ENCODE measurements at places on chromosomes 7 and 10. TPM values are rescaled to one million over a fixed set of nuclear protein-coding genes. Genes with fewer than 3 reads are reported as not detected.

- no peak overlapping the region for H3K4me3 ChIP-seq
- H3K27ac ChIP-seq, result no peak overlapping the region
- H3K36me3 ChIP-seq, result no peaks in the 10 kb centered on the region
- no peaks in the 10 kb centered on the region for H3K27me3 ChIP-seq
- no peak for DNase-seq
These were observed 16.0 kb downstream of the PAPSS2 start for GRCh38 chr10:87675396-87676376.

DNA sequence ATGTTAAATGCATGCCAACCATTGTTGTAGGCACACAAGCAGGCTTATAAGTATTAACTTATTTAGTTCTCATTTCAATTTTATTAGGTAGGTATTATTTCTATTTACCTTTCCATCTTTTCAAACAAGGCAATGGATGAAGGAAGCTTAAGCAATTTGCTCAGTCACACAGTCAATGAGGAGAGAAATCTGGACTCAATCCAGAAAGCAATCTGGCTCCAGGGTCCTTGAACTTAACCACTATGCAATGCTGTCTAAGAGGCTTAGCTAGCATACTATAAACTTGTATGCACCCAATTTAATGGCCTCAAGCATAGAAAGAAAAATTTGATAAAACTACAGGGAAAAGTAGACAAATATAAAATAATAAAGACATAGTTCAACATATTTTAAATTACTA lies 88.6 kb downstream of the VWDE start:
- no peak overlapping the region for H3K27ac ChIP-seq
- DNase-seq, result no peak
- no peaks in the 10 kb centered on the region for H3K27me3 ChIP-seq
- no peaks in the 10 kb centered on the region for H3K36me3 ChIP-seq
- H3K4me3 ChIP-seq, result no peak overlapping the region

DNA sequence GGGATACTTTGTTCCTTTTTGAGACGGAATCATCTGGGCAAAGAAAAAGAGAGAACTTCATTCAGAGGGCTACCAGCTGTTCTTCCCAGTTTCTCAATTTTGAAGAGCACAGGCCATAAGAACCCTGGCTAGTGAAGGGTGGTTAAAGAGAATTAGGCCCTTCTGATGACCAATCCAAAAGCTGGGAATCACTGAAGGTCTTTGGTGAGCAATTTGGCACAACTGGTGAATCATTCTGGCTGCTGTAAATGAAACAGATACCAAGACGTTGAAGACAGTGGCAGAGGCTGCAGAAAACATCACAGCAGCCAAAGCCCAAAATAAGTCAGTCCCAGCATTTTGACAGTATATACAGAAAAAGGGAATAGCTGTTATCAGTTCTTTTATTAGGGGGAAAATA lies 5.1 kb downstream of the RAPGEF5 start:
- no peak overlapping the region for H3K27ac ChIP-seq
- peaks cover 3% of the 10 kb centered on the region for H3K36me3 ChIP-seq
- H3K4me1 ChIP-seq, result no peaks in the 10 kb centered on the region
- peaks cover 33% of the 10 kb centered on the region for H3K27me3 ChIP-seq

DNA sequence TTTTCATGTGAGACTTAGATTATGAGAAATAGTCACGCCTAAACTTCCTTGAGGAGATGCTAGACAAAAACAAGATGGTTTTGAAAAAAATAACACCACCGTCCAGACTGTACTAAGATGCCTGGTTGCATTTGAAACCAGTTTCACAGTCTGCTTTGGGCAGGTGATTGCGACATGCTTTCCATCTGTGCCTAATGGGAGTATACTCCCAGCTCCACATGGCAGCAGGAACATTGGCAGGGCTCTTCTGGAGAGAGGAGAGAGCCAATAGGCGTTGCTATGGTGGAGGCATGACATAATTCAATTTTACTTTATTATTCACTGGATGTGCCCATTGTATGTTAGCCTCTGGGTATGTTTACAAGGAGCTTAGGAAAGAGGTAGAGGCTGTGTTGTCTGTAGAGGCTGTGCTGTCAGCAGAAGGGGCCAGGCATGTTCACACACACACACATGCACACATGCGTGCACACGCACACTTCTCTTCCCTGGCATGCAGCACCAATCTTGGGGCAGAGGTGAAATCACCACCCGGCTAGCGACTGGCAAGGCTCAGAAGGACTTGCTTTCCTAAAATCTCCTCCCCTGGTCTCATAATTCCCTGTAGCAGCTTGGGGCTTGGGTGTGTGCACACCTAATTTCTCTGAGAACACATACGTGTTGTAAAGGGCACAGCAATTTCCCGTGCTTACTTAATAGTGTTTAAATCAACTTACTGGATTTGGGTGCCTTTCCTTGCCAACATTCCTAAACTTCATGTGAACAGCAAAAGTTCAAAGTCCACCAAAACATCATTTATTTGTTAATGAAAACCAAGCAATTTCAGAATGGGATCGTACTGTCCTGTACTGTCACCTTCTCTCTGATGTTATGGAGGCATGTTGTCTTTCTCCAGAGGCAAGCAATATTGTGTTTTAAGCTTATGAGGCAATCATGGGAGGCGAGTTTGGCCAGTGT lies 162.1 kb downstream of the TCF7L2 start:
- peaks cover 13% of the 10 kb centered on the region for H3K27me3 ChIP-seq
- no peak overlapping the region for H3K4me3 ChIP-seq
- no peak overlapping the region for H3K27ac ChIP-seq
- peaks cover 51% of the 10 kb centered on the region for H3K4me1 ChIP-seq
- no peak for DNase-seq
- no peaks in the 10 kb centered on the region for H3K36me3 ChIP-seq

DNA sequence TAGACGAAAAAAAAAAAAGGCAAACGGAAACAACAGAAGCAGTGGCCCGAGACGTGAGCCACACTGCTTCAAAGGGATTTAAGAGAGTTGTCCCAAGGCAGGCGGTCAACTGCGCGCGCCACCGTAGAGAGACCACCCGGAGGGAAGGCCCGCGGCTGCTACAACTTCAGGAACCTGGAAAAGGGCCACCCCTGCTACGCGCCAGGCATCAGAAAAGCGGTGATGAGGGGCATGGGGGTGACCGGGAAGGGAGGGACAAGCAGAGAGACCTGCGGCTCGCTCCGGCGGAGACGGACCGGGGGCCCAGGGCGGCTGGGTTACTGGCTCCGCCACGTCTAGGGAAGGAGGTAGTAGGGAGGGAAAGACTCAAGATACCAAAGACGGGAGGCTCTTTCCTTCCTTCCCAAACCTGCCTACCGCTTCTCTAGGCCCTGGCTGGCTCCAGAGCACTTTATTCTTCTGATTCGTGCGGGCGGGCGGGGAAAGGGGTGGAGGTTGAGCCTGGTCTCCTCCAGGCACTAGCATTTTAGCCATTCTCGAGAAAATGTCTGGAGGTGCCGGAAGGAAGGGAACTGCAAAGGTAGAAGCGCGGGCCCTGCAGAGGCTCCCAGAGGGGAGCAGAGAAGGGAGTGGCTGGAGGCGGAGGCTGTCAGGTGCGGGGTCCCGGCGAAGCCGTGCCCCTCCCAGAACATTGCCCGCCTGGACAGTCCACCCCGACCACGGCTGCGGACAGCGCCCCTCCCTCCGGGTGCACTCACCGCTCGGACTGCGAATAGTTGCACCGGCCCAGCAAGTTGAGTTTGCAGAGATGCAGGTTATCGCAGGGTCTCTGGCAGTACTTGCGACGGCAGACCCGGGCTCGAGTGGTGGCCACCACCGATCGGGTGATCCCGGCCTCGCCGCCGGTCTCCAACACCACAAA lies 993 bp downstream of the ZC3HAV1 start:
- peak overlapping the region; percentile 92 for H3K4me3 ChIP-seq
- H3K27ac ChIP-seq, result no peak overlapping the region
- no peaks in the 10 kb centered on the region for H3K36me3 ChIP-seq
- peaks cover 48% of the 10 kb centered on the region for H3K27me3 ChIP-seq
- peaks cover 19% of the 10 kb centered on the region for H3K4me1 ChIP-seq
- DNase-seq, result peak; percentile 7

GRCh38 chr7:95509199-95509598 lies 23.5 kb downstream of the ASB4 start:
- no peak overlapping the region for H3K4me3 ChIP-seq
- peak; percentile 48 for DNase-seq

- peaks cover 1% of the 10 kb centered on the region for H3K36me3 ChIP-seq
- no peak overlapping the region for H3K4me3 ChIP-seq
- peaks cover 16% of the 10 kb centered on the region for H3K4me1 ChIP-seq
- H3K27me3 ChIP-seq, result no peaks in the 10 kb centered on the region
- H3K27ac ChIP-seq, result no peak overlapping the region
These were observed 166.7 kb upstream of the BET1 start for GRCh38 chr7:94170836-94171235.

DNA sequence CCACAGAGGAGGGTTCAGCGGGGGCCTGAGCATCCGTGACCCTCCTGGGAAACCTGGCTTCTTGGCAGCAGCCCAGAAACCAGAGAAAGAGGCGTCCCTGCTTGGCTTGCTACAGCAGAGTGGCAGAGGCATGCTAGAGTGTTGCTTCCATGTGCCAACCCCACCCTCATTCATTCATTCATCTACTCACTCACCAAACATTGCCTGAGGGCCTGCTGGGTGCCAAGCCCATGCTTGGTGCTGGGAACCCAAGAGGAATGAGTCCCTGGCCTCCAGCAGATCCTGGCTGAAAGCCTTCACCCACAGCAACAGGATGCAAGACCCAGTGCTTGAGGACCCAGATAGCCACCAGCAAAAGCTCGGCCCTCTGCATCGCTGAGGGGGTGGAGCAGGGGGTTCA lies 129.0 kb downstream of the CDH23 start:
- H3K4me3 ChIP-seq, result no peak overlapping the region
- no peak overlapping the region for H3K27ac ChIP-seq
- H3K27me3 ChIP-seq, result no peaks in the 10 kb centered on the region
- no peaks in the 10 kb centered on the region for H3K36me3 ChIP-seq
- DNase-seq, result no peak
- H3K4me1 ChIP-seq, result peaks cover 54% of the 10 kb centered on the region

DNA sequence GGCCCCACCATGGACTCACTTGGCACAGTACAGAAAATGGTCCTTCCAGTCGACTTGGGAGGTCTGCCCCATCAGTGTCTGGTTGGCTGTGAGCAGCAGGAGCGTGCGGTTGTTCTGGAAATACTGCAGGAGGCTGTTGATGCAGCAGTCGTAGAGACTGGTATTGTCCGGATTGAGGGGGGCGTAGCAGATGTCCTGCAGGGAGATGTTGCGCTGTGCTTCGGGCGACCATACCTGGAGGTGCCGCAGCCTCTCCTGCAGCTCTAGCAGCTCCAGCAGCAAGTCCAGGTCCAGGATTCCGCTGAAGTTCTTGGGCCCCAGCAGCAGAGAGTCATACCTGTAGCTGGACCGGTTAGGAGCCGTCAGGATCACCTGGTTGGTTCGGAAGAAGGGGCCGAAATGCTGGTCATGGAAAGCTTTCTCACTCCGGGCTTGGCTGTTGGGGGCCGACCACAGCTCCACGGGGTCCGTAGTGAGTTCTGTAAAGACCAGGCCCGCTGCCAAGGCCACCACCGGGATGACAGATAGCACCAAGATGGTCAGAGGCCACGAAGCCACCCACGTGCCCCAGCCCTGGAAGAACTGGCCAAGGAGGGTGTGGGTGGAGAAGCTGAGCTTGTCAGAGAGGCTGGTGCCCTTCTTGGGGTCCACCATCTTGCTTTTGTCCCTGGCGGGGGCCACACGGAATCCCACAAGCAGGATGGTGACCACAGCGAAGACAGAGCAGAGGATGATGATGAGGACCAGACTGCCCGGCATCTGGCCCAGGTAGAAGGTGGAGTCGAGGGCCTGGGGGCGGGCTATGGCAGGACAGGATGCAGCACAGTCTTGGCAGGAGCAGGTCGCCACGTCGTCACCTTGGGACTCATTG lies 2.1 kb downstream of the NPC1L1 start:
- no peaks in the 10 kb centered on the region for H3K27me3 ChIP-seq
- H3K4me1 ChIP-seq, result no peaks in the 10 kb centered on the region
- DNase-seq, result no peak

GRCh38 chr10:31253237-31253636 lies 65.8 kb upstream of the ZEB1 start:
- no peak overlapping the region for H3K27ac ChIP-seq
- DNase-seq, result no peak
- H3K4me1 ChIP-seq, result no peaks in the 10 kb centered on the region
- H3K36me3 ChIP-seq, result peaks cover 2% of the 10 kb centered on the region
- H3K27me3 ChIP-seq, result no peaks in the 10 kb centered on the region

GRCh38 chr7:87328281-87328680 lies 17.2 kb upstream of the CROT start:
- H3K4me1 ChIP-seq, result no peaks in the 10 kb centered on the region
- no peak overlapping the region for H3K27ac ChIP-seq
- H3K36me3 ChIP-seq, result peaks cover 66% of the 10 kb centered on the region
- DNase-seq, result no peak
- no peaks in the 10 kb centered on the region for H3K27me3 ChIP-seq
- no peak overlapping the region for H3K4me3 ChIP-seq

- peaks cover 16% of the 10 kb centered on the region for H3K27me3 ChIP-seq
- no peak overlapping the region for H3K4me3 ChIP-seq
- no peak for DNase-seq
These were observed 242.8 kb downstream of the TCERG1L start for GRCh38 chr10:131068760-131069159.

- H3K27me3 ChIP-seq, result no peaks in the 10 kb centered on the region
- no peak for DNase-seq
- no peaks in the 10 kb centered on the region for H3K36me3 ChIP-seq
- H3K27ac ChIP-seq, result no peak overlapping the region
- H3K4me1 ChIP-seq, result no peaks in the 10 kb centered on the region
These were observed 159.6 kb downstream of the TAX1BP1 start for GRCh38 chr7:27899601-27900000.

Gene MUC3A
- not detected for total RNA-seq

Gene PON1
- total RNA-seq, result not detected

Gene DUSP5
- total RNA-seq, result 2.4 TPM

Gene BAIAP2L1
- total RNA-seq, result 2.1 TPM

Gene PLAU
- 4.2 TPM for total RNA-seq
